RCC 7860 (cell line): ENCODE measurements at places on chromosomes 12 and 14.

GRCh38 chr14:89507926-89508460 is 91.0 kb upstream of the FOXN3 start:
- DNase-seq, result peak; percentile 69

GRCh38 chr12:132986885-132987225 is 688 bp downstream of the ZNF26 start:
- DNase-seq, result no peak

- DNase-seq, result no peak
Observed at GRCh38 chr14:26338231-26338630, 259.6 kb downstream of the NOVA1 start.

DNA sequence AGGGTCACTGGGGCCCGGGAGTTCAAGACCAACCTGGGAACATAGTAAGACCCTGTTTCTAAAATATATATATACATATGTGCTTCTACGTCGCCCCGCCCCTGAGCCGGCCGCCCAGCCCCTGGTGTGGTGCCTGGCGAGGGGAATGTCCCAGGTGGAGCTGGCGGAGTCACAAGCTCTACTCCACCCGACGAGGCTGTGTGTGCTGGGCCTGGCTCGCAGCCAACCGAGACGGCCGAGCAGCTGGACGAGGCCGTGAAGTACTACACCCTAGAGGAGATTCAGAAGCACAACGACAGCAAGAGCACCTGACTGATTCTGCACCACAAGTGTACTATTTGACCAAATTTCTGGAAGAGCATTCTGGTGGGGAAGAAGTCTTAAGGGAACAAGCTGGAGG is 22.1 kb upstream of the ITPK1 start:
- DNase-seq, result no peak

DNA sequence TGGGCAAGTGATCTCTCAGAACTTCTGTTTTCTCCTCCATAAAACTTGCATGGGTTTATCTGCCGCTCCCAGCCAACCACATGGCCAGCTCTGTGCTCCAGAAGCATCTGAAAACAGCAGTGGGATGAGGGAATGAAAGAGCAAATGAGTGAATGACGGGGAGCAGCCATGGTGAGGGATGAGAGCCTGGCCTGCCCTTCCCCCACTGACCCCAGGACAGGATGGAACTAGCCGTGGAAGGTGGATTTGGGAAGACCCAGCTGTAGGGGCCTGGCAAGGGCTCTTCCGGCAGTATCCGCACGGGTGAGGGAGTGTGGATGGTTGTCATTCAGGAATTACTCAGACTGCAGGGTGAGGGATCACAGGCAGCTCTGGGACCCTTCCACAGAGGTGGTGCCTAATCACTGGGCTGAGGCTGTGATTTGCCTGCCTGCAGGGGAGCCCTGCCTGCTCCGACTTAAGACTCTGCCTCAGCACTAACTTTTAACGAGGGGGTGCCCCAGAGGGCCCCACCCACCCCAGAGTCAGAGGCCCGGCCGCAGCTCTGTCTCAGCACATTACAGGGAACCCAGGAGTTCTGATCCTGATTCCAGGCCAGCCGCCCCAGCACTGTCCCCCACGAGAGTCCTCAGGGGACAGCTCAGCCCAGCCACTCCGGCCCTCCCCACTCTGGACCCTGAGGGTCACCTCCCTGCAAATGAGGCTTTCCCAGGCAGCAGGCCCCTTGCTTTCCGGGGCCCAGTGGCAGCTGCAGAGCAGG is 136.8 kb upstream of the C14orf180 start:
- no peak for DNase-seq

GRCh38 chr14:106308839-106309389 is 782.5 kb downstream of the TMEM121 start:
- DNase-seq, result peak; percentile 12

DNA sequence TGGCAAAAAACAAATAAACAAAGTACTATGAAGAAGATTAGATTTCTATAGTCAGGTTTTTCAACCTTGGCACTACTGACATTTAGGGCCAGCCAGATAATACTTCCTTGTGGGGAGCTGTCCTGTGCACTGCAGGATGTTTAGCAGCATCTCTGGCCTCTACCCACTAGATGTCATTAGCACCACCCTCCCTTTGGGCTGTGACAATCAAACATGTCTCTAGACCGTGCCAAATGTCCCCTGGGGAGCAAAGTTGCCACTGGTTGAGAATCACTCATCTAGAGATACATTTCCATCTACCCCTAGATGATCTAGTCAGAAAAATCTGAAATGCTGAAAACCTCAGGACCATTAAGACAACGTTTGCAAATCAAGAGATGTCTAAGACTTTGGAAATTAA is 29.9 kb downstream of the SRRM4 start:
- no peak for DNase-seq

DNA sequence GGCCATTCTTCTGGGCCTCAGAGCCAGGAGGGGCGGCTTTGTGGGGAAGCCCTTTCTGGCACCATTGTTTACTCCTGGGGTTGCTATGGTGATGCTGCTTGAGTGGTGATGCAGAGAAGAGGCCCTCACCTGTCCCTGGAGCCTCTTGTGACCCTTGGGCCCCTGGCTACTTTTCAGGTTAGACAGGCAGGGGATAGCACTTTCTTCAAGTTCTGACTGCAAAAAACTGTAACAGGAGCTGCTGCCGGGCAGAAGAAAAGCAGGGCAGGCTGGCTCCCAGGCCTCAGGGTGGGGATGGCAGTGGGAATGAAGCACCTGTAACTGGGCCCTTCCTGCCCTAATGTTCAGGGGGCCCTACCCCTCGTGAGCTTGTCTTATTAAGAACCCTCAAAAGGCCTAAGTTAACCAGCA is at the start of gene TEX52:
Gene TEX52 (minus strand): TSS at position 19 of the 411 bp plus-strand sequence. CDS start 13 bp downstream, at position 6.
- peak; percentile 4 for DNase-seq

DNA sequence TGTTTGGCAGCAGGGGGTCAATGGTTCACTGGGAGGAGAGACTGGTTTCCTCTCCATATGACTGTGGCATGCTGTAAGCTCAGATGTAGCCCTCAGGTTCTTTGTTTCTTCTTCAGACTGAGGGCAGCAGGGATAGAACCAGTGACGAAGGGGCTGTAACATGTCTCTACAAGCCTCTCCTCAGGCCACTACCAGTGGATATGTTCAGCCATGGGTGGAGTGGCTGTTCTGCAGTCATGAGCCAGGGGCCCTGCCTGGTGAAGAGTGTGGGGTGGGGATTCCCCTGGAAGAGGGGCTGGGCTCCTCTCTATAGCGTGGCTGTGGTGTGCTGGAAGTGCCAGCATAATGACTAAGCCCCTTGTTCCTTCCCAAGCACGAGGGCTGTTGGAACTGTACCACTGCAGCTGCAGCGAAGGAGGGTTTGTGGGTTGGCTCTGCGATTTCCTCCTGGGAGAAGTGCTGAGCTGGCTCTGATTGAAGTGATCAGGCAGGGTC is 55.8 kb downstream of the CMAS start:
- DNase-seq, result peak; percentile 77

DNA sequence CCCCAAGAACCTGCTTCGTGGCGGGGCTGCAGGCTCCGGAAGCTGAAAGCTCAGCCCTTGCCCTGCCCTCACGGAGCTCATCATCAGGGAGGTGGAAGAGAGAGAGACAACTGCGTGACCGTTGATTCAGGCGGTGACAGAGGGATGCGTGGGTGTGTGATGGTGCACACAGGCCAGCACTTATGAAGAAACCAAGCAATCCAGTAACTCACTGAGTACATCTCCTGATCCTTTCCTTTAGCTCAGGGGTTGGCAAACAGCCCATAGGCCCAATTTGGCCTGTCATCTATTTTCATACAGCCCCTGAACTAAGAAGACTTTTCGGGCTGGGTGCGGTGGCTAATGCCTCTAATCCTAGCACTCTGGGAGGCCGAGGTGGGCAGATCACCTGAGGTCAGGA is 49.9 kb downstream of the TESC start:
- no peak for DNase-seq

DNA sequence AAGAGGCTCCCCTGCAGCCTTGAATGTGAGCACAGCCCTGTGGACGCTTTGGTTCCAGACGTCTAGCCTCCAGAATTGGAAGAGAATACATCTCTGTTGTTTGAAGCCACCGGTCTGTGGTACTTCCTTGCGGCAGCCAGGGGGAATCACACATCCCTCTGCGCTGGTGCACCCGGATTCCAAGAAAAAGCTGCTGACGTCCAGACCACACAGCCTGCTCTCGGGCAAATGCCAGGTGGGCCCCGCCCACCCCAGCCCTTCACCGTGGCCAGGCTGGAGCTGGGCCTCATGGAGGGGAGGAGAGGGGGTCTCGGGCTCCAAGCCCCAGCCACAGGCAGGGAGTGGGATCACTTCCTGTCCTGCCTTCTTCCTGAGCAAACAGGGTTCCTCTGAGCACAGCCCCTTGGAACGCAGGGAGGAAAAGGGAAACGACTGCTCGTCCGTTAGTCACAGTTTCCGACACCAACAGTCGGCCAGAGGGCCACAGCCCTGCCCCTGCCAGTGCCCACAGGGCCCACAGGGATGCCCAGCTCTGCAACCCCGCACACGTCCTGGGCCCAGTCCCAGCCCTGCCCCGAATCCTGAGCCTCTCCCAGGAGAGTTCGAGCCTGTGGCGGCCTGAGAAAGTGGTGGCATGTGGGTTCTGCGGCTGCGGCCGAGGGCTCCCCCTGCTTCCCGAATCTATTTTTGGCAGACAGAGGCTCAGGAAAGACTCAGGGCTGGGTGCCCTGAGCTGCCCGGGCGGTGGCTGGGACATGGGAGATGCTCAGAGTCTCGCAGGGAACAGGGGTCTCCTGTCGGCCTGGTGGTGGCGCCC is 85.3 kb downstream of the RFLNA start:
- peak; percentile 42 for DNase-seq

DNA sequence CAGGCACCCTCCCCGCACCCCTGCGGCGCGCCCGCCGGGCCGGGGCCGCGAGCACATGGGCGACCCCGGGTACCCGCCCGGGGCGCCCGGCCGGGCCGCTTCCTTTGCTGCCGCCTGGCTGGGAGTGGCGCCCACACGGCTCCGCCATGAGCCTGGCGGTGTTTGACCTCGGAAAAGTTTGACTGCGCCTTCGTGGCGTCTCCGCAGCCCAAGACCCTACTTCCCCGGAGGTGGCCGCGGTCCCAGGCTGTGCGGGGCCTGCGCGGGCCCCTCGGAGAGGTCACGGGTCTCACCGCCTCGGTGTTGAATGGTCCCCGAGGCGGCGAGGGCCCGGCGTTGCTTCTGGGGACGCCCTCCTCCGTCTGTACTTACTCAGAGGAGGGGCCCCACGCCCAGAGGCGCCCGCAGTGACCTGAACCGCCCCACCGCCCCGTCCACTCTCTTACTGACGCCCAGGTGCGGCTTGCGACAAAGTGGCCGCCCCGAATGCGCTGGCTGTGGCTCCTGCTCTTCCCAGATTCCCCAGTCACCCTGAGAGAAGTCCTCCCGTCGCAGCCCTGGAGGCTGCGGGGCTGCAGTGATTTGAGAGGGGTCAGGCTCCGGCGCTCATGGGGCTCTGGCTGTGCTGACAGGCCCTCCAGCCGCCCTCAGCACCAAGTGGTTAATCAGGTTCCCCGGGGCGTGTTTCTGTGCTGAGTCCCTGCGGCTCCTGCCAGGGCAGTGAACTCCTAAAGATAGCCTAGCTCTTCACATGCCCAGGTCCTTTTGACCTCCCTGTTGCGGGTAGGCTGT is 5.8 kb downstream of the KMT5A start:
- DNase-seq, result no peak

- no peak for DNase-seq
Observed at GRCh38 chr14:99672506-99673304, 11.4 kb upstream of the CYP46A1 start.

DNA sequence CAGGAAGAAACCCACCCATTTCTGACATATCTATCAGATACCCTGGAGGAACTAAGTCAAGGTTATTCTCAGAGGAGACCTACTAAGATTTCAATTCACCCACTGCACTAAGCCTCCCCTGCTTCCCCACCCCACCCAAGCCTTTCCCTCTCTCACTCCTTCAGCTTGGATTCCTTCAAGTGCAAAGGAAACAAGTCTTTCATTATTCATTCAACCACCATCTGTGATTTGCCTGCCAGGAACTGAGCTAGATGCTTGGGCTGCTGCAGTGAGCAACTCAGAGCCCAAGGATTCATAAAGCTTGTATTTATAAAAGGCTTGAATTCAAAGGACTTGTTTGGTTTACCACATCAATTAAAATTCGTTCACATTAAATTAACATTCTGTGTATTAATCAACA is 161.3 kb downstream of the GXYLT1 start:
- DNase-seq, result no peak

DNA sequence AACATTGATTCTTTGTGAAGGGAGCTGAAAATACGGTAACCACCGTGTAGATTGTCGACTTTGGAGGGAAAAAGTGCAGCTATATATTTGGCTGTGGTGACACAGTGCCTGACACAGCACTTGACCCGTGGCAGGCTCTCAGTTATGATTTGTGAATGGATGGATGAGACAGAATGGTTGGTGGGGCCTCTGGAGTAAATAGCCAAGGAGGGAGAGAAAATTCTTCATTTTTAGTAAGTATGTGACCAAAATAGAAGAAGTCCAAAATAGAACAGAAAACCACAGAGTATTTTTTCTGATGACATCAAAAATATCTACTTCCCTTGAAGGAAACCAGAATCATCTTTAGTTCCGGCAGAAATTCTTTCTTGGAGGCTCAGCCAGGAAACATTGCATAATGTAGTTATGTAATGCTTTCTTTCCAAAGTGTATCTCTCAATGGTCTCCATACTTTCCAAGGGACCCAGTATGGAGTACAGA is 82.0 kb upstream of the WSCD2 start:
- DNase-seq, result no peak

DNA sequence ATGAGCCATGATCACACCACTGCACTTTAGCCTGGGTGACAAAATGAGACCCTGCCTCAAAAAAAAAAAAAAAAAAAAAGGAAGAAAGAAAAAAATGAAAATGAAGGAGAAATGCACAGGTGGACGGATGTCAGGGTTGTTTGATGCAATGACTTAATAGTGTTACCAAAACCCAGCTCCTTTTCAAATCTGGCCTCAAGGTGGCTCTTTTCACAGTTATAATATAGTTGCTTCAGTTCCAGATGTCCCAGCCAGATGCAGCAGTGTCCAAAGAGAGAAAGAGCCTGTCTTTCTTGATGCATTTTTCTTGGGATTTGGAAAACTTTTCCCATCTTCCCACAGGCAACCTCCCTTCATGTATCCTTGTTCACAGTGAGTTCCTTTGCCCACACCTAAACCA is 36.5 kb downstream of the KCNMB4 start:
- DNase-seq, result no peak

DNA sequence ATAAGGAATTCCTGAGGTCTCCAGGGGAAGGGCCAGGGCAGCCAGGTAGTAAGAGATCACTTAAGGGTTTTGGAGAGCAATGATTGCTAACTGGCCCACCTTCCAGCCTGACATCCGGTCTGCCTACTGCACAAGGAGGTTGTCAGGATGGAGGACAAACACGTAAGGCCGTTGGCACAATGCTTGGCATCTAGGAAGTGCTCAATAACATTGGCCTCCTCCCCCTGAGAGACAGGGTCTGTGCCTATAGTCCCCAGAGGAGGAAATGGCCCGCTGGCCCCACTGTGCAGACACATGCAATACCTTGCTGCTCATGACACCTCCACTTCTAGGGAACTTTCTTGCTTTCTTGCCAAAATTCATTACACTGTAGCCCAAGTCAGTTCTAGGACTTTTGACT is 73.2 kb downstream of the NTF3 start:
- DNase-seq, result no peak

DNA sequence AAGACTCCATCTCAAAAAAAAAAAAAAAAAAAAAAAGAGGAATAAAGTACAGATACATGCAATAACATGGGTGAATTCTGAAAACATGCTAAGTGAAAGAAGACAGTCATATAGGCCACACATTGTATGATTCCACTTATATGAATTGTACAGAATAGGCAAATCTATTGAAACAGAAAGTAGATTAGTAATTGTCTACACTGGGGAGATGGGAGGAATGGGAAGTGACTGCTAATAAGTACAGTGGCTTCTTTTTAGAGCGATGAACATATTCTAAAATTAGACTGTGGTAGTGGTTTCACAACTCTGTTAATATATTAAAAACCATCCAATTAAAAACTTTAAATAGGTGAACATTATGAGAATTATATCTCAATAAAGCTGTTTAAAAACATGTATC is 74.4 kb downstream of the ANKS1B start:
- DNase-seq, result no peak
